ENCODE measurements at places on chromosomes 3 and 15.
A peak's percentile ranks its signal among the peaks of the same experiment; 100 is the strongest.

DNA sequence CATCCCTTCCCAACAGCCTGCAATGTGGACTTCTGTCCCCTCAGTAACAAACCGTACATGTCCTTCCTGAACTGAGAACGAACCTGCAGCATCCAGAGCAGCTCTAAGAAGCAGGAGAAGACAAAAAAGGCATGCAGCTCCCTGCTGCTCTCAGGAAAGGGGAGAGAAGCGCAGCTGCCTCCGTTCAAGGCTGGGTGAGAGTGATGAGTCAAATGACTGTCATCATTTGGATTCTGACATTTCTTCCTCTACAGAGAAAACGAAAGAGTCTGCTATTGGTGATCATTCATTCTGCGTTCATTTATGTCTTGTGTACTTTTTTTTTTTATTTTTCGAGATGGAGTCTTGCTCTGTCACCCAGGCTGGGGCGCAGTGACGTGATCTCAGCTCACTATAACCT lies 677.8 kb downstream of the FHIT start:
- DNase-seq = no peak

- DNase-seq = no peak
Measured at GRCh38 chr3:63726656-63727055, 74.2 kb downstream of the SNTN start.

- DNase-seq = no peak
Measured at GRCh38 chr3:23701716-23702597, 103.8 kb upstream of the UBE2E1 start.

GRCh38 chr3:151814588-151814987 lies 672 bp downstream of the AADAC start:
- no peak for DNase-seq

DNA sequence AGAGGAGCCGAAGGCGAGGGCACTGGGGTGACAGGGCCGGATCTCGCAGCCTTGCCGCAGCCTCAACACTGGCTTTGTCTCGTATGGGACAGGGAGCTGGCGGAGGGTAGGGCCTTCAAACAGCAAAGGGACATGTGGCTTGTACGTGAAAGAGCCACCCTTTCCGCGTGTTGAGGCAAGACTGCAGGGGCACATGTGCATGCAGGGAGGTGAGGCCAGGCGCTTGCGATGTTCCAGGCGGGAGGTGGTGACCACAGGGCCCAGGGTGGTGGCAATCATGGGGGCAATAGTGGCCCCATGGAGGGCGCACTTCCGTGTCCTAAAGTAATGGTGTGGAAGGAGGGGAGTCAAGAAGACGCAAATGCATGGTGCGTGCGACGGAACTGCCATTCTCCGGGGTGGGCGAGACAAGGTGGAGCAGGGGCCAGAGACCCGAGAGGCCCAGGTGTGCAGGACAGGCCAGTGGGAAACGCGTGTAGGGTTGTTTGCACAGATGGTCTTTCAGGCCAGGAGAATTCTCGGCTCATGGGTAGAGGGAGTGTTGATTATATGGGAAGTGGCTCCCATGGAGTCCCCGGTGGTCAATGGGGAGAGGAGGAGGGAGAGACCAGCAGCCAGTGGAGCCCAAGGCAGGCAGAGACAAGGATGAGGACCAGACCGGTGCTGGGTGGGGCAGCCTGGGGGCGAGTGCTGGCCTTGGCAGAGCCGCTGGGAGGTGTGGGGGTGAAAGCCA lies 45.8 kb upstream of the PCSK6 start:
- no peak for DNase-seq

DNA sequence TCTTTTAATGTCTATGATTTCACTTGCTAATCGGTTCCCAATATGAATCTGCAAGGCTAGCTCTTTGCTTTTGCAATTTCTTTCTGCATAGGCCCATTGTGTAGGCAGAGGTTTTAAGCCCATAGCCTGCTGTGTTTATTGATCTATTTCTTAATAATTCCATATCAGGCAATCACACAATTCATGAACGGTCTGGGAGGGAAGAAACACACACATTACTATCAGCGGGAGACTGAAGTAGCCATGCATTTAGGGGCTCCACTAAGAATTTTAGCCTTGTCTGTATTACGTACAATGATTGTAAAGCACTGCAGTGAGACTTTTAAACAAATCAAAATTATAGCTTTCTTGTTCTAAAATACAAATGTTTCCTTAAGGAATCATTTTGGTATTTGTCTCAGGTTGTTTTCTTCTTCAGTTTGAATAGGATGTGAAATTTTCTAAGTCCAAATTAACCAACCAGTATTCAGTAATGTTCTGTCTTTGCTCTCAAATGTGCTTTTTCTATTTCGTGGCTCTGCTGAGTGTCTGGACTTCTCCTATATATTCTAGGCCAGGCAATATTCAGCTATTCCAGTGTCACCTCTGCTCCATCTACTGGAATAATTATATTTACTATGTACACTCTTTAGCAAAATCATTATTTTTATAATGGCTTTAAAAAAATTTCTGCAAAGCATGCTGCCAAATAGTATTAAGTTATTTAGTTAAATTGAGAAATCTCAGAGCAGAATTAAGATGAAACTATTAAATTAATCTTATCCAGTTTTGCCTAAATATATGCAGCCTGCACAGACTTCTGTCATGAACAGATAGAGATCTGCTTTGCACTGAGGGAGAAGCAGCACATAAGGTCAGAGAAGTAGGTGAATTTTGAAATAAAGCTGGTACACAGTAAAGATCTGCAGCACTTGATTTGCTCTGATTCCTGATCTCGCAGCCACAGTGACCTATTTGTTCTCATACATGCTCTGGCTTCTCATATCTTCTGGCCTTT lies 103.0 kb upstream of the NAALADL2 start:
- DNase-seq = no peak

DNA sequence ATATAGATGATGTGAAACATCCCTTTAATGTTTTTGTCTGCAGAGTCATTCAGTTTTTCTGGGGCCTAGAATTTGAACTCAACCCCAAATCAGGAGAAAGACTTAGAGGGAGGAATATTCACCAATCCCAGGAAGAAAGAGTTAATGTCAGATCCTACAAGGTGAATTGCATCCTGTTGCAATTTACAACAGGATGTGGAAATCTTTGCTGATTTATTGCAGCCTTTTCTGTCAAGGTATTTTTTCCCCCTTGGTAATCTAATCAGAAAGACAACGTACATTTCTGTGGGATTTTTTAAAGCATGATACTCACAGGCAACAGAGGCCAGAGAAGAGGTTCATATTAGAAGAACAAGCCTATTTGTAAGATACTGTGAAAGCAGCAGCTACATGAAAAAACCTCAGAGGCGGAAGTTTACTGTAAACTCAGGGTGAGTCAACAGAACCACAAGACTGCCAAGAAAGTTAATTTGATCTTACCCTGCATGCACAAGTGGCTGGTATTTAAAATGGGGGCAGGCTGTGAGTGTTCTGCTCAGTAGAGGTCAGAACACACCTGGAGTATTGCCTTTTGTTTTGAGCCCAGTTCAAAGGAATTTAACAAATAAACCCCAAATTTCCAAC lies 531.9 kb downstream of the AGBL1 start:
- DNase-seq = no peak

GRCh38 chr3:9067352-9067975 lies 104.2 kb upstream of the RAD18 start:
- peak; percentile 44 for DNase-seq

DNA sequence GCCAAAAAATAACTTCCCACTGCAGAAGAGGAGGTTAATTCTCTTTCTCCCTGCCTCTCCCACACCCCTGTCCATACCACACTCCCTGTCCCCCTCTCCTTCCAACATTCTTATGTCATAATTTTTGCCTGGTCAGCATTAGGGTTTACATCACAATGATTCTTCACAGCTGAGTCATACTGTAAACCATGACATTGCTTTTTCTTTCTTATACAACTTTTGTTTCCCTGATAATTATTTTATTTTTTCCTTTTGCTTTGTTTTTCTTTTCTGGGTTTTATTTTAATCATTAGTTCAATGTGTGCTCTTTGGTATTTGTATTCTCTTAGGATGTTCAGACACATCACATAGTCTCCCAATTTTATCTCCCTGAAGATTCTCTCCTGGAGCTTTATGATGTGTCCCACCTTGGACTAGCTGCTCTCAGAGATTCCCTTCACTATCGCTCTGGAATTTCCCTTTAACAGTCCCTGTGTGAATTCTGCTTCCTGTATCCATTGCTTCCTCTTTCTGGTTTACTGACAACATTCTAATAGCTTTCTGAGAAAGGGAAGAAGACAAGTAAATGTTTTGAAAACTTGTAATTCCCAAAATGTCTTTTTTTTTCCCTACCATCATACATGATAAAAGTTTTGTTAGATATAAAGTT lies 70.7 kb downstream of the SOX2 start:
- DNase-seq = no peak

DNA sequence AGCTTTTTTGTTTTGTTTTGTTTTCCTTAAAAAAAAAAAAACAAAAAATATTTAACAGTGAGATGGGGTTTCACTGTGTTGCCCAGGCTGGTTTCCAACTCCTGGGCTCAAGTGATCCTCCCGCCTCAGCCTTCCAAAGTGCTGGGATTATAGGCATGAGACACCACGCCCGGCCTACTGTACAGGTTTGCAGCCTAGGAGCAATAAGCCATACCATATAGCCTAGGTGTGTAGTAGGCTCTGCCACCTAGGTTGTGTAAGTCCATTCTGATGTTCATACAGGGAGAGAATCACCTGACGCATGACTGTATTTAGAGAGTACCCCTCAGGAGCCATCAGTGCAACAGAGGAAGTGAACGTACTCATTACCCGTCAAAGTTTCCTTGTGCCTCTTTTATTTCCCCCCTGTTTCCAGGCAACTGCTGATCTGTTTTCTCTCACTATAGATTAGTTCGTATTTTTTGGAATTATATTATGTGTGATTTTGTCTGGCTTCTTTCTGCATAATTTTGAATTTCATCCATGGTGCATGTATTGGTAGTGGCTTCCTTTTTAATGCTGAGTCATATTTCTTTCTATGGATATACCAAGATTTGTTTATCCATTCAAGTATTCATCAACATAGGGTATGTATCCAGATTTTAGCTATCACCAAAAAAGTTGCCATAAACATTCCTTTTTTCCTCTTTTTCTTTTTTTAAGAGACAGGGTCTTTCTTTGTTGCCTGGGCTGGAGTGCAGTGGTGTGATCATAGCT lies 9.9 kb downstream of the ACAD9 start:
- DNase-seq = no peak

DNA sequence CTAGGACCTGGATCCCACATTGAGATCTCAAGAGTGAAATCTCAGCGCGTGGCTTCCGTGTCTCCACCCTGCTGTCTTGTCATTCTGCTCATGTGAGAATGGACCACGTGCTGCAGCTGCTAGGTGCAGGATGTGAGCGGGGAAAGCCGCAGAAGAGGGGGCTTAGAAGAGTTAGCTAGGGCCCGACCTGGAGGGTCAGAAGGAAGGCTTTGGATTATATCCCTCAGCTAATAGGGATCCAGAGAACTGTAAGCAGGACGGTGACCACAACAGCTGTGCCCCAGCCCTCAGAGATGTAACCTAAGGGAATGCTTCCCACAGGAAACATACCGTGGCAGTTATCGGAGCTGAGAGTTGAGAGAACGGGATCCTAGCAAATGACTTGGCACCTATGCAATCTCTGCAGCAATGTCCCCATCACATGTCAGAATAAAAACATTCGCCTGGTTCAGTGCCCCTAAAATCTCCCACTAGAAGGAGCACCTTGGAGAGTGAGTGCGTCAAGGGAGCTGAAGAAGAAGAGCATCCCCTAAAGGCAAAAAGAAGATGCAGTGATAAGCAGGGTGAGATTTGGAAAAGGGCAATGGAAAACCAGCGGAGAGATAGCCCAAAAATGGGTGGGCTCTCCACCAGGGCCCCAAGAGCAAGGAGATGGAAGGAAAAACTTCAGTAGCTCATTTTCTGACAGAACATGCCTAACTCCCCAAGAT lies 76.9 kb upstream of the ST8SIA2 start:
- no peak for DNase-seq

DNA sequence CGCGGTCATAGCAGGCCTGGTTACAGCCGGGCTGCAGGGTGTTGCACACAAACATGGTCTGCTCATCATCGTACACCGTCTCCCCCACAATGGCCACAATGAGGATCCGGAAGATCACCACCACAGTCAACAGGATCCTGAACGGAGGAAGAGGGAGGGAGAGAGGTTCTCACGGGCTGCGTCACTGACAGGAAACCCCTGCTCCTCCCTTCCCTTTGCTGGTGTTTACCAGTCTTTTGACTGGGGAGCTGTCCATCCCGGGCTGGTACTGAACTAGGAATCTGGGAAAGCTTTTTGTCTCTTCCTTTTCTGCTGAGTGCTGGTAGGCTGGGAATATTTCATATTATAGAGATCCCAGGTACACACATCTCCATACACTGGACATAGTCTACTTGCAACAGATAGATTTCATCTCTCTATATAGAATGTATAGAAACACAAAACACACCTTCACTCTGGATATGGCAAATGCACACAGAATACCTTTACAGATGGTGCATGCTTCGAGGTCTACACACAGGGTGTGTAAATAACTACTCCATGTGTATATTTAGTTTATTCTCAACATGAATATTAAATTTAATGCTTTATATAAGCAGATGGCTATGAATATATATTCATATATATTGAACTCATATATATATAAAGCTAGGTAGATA lies 1.4 kb downstream of the GJD2 start:
- peak; percentile 24 for DNase-seq

DNA sequence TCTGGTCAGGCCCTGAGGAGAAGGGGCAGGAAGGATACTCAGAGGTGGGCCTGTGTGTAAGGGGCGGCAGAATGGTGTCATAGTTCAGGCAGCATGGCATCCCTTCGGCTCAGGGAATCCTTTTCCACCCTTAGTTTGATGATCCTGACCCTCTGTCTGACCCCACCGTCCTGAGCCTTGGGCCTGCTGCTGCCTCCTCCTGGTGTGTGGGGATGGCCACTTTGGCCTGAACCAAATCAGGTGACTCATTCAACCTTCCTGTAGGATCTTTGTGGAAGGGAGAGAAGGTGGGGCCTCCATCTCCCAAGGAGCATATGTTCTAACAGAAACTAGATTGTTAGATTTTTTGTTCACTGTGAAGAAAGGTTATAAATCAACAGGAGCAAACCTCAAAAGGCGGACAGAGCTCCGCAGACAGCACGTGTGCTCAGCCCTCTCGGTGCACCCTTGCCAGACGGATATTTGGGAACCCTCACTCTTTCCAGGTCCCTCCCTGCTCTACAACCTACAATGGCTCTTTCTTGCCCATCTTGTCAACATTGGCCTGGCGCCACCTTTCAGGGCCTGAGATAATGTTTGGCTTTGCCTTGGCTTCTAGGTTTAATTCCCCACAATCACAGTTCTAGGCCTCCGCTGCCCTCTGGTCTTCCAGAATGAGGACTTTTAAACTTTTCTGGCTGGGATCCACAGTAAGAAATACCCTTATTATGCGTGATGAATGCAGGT lies 21.7 kb downstream of the THSD4 start:
- no peak for DNase-seq

- DNase-seq = no peak
Measured at GRCh38 chr3:155211266-155211665, 82.2 kb downstream of the STRIT1 start.

- peak; percentile 86 for DNase-seq
Measured at GRCh38 chr15:78264304-78265136, at the start of gene DNAJA4. Gene DNAJA4 (plus strand): TSS chr15:78264562. CDS start chr15:78264764, 202 bp downstream.

GRCh38 chr3:147472846-147473245 lies 63.7 kb downstream of the ZIC1 start:
- DNase-seq = no peak

GRCh38 chr3:95615592-95616310 lies 1198.6 kb upstream of the EPHA6 start:
- no peak for DNase-seq

All from frontal cortex (tissue), 4 donors.